ENCODE measurements at places on chromosomes 3 and 15.

DNA sequence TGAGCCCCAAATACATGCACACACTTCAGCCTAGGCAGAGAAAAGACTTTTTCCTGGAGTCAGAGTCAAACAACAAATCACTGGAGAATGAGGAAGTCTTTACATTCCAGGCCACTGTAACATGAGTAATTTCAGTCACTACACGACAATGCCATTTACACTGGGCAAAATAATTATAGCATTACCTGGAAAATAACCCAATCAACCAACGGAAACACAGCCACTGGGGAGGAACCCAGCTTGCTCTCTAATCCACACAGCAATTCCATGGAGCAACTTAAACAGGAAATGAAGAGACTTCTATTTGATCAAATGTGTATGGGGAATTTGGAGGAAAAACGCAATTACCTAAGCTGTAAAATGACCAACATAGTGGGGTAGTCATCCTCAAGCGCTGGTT, 15.2 kb downstream of the FSTL1 start:
- DNase-seq: no peak

GRCh38 chr3:4474683-4475490, 7.8 kb upstream of the SUMF1 start:
- no peak for DNase-seq

GRCh38 chr15:60324706-60325438, 72.9 kb downstream of the ANXA2 start:
- DNase-seq: no peak

DNA sequence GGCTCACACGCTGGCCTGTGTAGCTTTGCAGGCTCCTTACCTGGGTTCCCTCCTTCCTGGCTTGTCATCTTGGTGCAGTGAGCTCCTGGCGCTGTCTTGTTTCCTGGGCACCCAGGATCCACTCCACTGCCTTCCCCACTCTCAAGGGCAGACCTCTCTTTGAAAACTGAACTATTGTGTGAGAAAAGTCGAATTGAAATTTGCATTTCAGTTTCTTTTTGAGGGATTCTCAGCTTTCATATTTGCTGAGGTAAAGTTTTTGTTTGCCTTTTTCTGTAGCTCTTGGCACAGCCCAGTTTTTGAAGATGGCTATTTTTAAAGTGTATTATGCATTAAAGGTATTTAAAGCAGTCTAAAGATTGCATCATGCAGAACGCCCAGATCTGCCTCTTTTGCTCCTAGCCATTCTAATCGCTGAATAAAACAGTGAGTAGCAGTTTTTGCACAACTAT, 70.1 kb downstream of the CCK start:
- no peak for DNase-seq

DNA sequence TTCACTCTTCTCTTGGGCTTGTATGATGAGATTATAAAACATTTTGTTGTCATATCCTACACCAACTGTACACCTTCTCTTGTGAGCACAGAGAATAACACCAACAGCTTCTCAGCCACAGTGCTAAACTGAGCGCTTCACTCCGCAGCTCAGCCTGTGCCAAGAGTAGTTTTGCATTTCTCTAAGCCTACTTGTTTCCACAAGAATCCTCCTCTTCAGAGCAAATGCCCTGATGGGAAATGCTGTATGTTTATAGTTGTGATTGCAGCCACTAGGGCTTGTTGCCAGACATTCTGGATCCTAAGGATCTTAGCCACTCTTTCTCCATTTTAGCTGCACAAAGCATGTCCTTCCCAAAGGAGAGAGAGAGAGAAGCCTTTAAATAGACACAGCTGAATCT, 138.8 kb upstream of the PLXND1 start:
- no peak for DNase-seq

- no peak for DNase-seq
Measured at GRCh38 chr15:61185759-61186158, 43.3 kb downstream of the RORA start.

GRCh38 chr15:89088605-89089315, 504 bp downstream of the ABHD2 start:
- no peak for DNase-seq

GRCh38 chr15:40037721-40038120, 1.3 kb downstream of the SRP14 start:
- DNase-seq: no peak

DNA sequence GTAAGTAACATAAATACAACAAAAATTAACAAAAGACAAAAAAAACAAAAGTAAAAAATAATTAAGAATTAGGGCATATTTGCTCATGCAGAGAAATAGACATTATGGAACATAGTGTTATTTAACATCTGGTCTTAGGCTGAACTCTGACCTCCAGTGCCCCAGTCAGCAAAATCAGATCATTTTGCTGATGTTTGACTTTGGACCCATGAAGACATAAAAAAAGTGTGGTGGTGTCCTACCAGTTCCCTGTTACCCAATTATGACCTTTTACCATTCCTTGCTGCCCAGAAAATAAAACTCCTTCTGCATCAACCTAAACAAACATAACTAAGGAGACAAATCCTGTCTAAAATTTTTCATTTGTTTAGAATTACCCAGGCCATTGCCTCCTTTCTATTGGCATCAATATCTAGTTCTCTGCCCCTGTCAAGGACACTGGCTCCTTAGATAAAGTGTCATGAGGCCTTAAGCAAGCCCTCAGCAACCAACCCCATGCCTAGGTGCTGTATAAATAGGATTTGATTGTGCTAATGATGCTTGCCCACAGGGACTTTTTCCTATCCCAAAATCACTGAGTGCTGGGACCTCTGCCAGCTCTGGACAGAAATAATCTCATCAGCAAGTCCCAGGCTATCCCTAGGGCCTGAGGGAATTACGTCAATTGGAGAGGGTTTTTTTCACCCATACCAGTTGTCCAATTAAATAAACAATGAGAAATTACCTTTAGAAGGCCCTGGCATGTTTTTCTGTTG, 334.5 kb upstream of the UMPS start:
- DNase-seq: no peak

DNA sequence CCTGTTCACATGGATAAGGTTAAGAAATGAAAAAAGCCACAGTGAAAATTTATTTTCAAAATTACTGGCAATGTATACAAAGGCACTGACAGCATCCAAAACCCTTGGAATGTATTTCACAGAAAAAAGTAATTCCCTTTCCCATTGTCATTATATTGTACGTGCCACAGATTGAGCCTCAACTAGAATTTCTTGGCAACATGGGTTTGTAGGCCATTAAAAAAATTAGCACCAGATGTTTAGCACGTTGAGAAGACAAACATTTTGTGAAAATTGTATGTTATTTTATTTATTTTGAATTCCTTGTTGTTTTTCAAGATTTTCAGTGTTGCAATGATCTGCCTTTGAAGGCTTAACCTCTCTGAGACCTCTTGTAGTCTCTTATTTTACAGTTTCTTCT, 76.3 kb upstream of the EPHB3 start:
- no peak for DNase-seq

DNA sequence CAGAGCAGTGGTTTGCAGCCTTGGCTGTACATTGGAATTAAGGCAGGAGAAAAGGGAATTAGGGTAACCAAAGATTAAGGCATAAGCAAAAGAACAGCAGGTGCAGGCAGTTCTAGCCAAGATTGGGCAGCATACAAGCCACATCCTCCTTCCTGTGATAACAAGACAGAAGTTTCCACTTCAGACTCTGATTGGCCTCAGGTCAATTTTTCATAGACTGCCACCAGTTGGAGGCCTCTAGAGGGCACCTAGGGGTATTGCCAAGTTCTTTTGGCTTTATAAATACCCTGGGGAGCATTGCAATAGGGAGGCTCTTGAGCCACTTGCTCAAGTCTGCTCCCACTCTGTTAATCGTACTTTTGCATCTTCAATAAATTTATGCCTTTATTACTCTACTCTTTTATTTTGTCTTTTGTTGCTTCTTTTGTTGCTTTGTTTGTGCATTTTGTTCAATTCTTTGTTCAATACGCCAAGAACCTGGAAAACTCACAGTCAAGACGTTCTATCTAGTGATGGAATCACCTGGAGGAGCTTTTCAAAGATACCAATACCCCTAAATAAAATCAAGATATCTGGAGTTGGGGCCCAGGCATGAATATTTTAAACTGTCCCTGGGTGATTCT, 32.2 kb upstream of the FMN1 start:
- DNase-seq: no peak

DNA sequence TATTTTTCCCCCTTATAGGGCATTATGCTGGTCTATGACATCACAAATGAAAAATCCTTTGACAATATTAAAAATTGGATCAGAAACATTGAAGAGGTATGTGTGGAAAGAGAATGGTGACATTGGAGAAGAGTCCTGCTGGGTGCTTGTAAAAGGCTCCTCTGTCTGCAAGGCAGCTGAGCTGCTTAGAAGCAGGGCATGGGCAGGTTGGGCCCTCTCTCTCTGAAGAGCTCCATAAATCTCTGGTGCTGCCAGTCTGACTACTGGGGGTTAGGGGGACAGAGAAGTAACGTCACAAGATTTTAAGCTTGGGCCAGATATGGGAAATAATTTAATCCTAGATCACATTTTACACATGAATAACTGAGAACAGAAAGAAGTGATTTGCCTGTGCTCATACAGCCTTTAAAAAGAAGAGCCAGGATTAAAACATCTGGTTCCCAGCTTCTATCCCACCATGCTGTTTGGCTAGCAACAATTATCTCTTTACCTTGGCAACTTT, 21.9 kb upstream of the APH1B start:
- no peak for DNase-seq

DNA sequence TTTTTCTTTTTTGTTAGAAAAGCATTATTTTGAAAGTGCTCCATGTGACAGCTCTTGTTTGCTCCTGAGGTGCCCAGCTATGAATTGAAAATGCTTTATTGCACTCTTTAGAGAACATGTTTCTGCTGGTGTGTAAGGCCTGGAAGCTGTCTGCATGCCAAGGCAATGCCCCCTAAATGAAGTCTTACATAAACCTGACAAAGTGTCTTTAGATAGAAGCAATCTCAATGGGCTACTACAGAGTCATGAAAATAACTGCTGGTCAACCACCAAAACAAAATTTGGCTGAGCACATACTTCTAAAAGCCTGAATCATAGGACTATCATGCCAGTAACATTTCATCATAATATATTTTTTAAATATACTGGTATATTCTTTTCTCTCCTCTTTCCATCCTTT, 178.7 kb downstream of the THRB start:
- no peak for DNase-seq

- DNase-seq: no peak
Measured at GRCh38 chr3:128285967-128286321, 132.7 kb downstream of the EEFSEC start.

GRCh38 chr15:32656496-32656895, 15.0 kb downstream of the SCG5 start:
- no peak for DNase-seq

DNA sequence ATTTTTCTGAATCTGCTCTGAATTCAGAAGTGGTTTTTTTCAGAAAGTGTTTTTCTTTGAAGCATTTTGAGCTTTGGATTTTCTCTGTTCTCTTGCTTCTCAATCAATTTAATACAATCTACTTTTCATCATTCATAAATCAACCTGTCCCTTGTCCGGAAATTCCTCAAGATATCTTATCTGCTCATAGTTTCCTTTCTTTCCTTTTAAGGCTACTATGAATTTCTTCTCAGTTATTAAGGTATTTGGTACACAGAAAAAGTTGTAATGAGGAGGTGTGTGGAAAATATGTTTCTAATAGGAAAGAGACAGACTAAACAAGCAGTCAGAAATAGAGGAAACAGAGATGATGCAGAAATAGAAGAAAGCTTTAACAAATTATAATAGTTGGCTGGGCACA, 14.4 kb downstream of the CGGBP1 start:
- DNase-seq: no peak

- DNase-seq: no peak
Measured at GRCh38 chr3:45749880-45750279, 46.5 kb downstream of the SLC6A20 start.

DNA sequence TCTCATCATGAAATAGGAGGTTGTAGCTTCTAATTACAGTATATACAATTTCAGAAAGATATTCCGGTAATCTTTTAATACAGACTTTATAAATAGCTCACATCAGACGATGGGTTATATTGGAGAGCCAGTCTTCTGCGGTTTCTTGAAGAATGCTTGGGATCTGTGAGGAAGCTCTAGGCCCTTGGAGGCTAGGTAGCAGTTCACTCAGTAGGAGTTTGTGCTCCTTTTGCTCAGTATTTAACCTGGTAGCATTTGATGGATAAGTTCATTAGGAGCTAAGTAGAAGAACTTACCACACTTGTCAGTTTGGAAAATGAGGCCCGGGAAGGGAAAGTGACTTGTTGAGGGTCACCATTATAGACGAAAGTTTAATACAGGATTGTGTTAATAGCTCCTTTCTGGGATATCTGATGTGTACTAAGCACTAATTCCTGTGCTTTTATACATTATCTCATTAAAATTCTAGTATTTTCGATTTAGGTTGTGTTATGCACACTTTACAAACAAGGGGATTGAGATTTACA, 2.8 kb downstream of the FNDC3B start:
- no peak for DNase-seq

DNA sequence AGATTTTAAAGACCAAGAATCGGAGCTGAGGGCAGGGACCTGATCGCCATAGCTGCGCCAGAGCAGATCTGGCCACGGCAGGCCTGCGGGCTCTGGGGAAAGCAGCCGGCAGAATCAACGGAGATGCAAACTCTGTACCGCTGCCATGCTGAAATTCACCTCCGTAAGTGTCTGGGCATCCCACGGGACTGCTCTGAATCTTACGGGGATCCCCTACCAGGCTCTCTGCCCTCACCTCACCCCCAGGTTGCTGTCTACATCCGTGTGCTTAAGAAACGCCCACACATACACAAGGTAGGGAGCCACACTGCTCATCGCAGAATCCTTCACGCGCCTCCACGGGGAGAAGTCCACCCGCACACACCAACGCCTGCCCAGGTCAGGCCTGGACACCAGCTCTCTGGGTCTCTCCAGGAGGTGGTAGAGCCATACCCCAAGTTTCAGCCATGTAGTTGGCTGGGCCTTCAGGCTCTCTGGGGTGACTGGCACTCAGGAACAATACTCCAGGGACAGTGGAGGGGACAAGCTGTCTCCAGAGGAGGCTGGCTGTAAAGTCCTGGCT, 33.5 kb downstream of the FAM174B start:
- no peak for DNase-seq

DNA sequence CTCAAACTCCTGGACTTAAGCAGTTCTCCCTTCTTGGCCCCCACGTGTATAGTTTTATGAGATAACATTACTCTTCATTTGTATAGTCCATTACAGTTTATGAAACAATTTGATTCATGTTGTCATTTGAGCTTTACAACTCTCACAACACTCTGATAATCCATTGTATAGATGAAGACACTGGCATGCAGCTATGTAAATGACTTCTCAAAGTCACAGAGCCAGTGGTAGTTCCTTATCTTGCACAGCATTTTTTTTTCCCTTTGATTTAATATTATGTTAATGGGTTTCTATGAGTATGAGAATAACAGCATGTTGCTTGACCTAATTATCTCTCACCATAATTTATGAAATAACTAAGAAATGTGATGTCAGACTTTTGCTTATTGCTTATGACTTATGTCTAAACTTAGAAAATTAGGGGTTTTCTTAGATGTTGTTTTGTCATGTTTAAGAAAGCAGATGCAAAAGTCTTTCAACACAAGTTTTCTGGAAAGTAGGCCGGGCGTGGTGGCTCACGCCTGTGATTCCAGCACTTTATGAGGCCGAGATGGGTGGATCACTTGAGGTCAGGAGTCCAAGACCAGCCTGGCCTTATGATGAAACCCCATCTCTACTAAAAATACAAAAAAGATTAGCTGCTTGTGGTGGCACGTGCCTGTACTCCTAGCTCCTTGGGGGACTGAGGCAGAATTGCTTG, 13.3 kb downstream of the VPS8 start:
- DNase-seq: no peak

GRCh38 chr3:9146367-9147071, 102.9 kb downstream of the SRGAP3 start:
- DNase-seq: no peak
